Sigmoid colon (tissue), 7 donors: ENCODE measurements at places on chromosomes 13 and 19. TPM values are rescaled to one million over a fixed set of nuclear protein-coding genes. Genes with fewer than 3 reads are reported as not detected.

- no peak for DNase-seq
Measured at GRCh38 chr19:45010306-45010705, 9.0 kb downstream of the RELB start.

- no peak for DNase-seq
Measured at GRCh38 chr13:49517461-49517860, 21.7 kb downstream of the PHF11 start.

DNA sequence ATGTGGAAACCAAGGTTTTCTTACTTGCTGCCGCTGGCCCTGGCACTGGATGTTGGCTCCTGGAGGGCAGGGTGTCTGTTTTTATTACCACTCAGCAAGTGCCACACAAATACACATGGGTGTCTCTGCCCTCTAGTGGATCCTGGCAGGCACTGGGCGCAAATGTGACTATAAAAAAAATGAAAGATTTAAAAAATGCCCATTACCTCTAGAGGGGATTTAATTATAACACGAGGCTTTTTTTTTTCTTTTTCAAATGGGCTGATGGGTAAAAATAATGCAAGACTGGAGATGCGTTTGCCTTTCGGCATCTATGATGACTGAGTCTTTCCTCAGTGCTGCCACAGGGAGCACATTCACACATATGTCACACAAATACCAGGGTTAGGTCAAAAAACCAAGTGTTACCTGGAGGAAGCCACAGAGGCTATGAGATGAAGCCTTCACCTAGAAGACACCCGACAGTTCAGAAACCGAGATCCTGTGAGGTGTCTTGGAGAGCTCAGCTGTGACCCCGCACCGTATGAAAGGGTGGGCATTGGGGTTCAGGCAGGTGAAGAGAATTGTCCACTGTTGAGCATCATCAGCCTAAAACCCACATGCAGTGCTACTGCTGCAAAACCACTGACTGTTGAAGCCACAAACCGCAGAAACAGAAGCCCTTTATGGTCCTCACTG is 25.7 kb downstream of the CHAMP1 start:
- DNase-seq = peak; percentile 74

GRCh38 chr13:41941174-41941573 is 19.7 kb downstream of the VWA8 start:
- DNase-seq = no peak

DNA sequence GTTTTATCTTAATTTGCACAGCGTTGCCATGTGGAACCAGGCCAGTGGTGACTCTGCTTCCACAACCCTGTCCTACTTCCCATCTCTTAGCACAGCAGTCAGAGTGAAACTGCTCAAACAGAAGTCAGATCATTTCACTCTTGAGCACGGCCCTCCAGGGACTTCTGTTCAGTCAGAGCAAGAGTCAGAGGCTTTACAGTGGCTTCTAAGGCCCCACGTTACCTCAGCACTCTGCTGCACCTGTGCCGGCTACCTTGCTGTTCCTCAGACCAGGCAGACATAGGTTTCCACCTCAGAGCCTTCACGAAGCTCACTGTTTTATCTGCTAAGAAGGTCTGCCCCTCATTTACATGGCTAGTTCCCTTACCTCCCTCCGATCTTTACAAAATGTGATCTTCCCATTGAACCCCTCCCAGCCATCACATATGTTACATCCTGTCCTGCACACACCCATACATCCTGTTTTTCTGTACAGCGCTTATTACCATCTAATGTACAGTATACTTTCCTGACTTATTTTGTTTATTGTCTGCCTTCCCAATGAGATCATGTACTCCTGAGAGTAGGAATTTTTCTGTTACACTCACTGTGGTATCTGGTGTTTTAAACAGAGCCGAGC is 41.6 kb downstream of the TM9SF2 start:
- no peak for DNase-seq

GRCh38 chr13:39315796-39316195 is 277.5 kb downstream of the NHLRC3 start:
- DNase-seq = no peak

GRCh38 chr13:25699600-25699999 is 327.8 kb downstream of the ATP8A2 start:
- no peak for DNase-seq

GRCh38 chr13:88461272-88462009 is 790.3 kb downstream of the SLITRK5 start:
- DNase-seq = no peak

GRCh38 chr19:50962245-50962644 is 7.1 kb downstream of the KLK6 start:
- DNase-seq = no peak

GRCh38 chr19:32336259-32337083 is 8.9 kb upstream of the ZNF507 start:
- peak; percentile 82 for DNase-seq

Gene TUBGCP3
- total RNA-seq = 23.8 TPM

Gene CPAMD8
- total RNA-seq = 14.4 TPM

DNA sequence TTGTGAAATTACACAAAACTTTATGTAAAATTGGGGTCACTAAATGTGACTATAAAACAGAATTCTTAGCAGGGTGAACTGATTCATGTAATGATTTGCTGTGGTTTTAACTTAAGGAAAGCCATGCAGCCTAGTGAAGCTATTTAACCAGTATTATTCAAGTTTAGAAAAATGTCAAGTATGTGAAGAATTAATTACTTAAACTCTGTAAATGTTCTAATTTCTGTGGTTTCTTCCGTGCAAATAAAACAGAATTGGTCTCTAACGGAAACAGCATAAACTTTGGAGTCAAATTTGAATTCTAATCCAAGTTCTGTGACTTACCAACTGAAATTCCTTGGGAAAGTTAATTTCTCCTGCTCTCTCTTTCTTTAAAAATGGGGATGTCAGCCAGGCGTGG is 13.3 kb downstream of the CDC16 start:
- DNase-seq = no peak

Gene HCST
- not detected for total RNA-seq

Gene CEACAM3
- total RNA-seq = not detected
